ENCODE measurements at places on chromosomes 7 and 10.

GRCh38 chr7:93629291-93629801, 54.8 kb upstream of the CALCR start:
- DNase-seq, result no peak

DNA sequence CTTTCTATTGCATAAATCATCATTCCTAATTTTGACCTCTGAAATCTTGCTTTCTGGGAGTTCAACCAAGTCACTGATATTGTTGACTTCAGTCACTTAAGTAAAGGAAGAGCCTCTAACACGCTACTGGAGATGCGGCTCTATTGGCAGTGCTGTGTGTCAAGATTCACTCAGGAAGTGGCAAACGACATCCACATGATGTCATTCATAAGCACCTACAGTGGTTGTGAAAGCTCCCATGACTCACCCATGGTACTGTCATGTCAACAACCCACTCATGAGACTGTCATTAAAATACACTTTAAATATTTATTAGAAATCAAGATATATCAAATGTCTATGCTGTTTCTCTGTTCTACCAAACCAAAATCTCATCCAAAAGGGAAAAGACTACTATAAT, 52.5 kb upstream of the LHFPL3 start:
- DNase-seq, result no peak

- DNase-seq, result no peak
Measured at GRCh38 chr10:89580243-89580642, 44.8 kb upstream of the SLC16A12 start.

- no peak for DNase-seq
Measured at GRCh38 chr7:131521651-131522163, 34.7 kb downstream of the PODXL start.

DNA sequence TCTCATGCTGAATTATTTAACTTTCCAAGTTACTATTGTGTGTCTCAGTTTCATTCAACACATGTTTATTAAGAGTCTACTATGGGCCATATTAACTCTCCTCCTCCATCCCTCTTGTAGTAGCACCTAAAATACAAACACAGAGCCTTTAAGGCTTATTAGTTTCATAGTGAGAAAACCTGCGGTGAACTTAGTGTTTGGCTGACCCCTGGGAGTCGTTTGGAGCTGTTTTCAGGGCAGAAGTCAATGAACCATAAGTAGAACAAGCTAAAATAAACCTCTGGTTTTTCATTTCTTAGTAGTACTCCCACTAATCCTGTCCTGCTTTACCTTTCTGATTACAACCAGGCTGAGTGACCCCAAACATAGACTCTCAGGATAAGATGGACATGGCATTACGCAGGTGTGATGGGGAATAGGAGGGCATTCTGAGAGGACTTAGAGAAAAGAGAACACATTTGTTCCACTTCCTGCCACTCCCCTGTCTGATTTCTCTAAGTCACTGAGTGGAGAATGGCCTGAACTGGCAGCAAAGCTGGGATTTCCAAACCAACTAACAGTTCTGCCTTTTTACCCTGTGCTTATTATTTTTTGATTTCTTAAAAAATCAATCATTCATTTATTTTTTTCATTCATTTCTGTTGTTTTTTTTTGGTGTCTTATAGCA, 74.5 kb downstream of the LRMDA start:
- DNase-seq, result no peak

DNA sequence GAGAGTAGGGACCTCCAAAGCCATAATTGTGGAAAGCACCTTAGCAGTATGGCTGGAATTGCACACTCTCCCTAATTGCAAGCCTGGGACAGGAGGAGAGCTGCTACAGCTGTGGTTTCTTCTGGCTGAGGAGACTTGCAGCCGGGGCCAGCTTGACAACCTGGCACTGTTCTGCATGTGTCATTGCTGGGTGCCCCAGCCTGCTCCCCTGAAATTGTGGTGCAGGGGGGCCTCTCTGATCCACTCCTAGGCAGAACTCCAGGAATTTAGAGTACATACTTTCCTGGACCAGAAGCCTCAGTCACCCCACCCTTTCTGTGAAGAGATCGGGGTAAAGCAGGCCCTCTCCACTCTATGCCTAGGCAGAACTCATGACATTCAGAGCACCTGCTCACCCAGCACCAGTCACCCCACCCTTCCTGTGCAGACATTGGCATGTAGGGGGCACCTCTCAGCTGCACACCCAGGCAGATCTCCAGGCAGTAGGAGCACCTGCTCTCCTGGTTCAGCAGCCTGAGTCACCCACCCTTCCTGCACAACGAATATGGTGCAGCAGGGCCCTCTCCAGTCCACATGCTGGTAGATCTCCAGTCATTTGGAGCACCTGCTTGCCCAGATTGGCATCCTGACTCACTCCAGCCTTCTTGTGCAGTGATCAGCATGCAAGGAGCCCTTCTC, 34.4 kb upstream of the DYNC1I1 start:
- no peak for DNase-seq

DNA sequence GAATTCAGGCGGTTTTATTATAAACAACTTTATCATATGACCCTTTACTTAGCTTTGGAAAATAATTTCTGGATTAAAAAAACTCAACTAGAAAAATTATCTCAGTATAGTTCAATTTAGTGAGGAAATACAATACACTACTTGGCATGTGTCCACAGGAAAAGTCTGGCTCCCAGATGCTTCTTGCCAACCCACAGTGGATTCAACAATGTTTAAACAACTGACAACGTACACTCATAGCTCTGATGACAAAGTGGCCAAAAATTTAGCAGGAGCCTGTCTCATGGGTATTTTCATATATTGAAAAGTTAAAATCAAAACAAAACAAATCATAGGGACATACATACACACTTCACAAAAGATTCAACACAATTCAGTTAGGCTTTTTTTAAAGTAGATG, 158.8 kb downstream of the SKAP2 start:
- DNase-seq, result no peak

GRCh38 chr7:98232263-98232585, 19.8 kb downstream of the TECPR1 start:
- DNase-seq, result no peak

GRCh38 chr10:32149252-32149955, 93.2 kb upstream of the KIF5B start:
- no peak for DNase-seq

GRCh38 chr10:121988361-121989324, at the start of gene TACC2:
Gene TACC2 (plus strand): TSS chr10:121989163. CDS start chr10:122021982, 32,819 bp downstream.
- DNase-seq, result no peak

DNA sequence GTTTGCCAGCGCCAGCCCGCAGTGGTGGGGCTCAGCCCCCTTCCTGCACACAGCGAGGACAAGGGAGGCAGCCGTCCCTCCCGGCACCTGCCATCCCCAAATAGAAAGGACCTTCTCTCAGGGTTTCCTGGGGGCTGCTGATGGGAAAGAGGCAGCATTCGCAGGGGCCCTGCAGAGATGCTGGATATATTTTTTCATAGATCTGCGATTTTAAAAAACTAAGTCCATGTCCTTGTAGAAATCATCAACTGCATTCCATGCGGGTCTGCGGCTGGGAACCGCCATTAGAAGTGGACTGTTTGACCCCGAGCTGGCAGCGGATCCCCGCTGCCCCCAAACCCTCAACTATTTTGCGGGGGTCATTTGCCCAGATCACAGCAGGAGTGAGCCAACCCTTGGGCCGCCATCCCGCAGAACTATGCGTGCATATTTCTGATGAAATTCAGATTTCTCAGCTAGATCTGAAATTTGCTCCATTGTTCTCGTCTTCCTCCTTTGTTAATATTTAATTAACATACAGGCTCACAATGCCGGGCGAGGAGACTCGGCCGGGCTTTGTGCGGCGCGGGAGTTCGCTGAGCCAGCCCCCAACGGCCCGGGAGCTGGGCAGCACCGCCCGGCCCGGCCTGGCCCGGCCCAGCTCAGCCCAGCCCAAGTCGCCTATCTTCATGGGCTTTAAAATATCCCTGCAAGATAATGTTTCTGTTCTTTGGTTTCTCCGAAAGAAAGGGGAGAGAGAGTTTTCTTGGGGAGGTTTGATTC, 2.0 kb downstream of the EN2 start:
- DNase-seq, result no peak

GRCh38 chr7:152435384-152436110, at the start of gene KMT2C:
Gene KMT2C (minus strand): TSS chr7:152436003. CDS start chr7:152435786, 217 bp downstream.
- peak; percentile 61 for DNase-seq

DNA sequence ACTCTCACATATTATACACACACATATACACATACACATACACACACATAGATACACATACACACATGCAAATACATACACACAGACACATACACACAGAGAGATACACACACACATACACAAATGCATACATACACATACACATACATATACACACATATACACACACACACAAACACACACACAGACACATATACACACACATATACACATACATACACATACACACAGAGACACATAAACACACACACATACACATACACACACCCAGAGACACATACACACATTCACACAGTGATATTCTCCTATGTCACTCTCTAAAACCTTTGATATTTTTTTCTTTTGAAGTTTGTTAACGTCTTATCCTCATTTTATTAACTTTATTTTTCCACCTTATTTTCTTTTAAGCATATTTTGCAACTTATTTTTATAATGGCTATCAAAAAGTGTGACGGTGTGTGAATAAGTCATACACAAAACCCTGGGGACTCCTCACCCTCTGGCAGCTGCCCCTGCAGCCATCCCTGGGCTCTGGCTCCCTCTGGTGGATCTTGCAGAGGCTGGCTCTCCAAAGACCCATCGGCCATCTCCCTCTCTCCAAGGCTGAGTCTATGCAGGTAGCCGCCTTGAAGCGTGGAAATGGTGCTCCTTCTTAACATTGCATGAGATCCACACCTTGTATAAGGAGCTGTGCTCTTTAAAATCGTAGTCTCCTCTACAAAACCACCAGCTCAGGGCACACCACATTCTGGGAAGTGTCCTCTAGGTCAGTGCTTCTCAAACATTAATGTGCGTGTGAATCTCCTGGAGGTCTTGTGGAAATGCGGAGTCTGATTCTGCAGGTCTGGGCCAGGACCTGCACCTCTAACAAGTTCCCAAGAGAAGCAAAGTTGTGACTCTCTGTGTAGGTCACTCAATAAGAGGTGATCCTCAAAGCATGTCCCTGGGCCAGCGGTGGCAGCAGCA, 4.1 kb upstream of the C10orf120 start:
- peak; percentile 46 for DNase-seq

DNA sequence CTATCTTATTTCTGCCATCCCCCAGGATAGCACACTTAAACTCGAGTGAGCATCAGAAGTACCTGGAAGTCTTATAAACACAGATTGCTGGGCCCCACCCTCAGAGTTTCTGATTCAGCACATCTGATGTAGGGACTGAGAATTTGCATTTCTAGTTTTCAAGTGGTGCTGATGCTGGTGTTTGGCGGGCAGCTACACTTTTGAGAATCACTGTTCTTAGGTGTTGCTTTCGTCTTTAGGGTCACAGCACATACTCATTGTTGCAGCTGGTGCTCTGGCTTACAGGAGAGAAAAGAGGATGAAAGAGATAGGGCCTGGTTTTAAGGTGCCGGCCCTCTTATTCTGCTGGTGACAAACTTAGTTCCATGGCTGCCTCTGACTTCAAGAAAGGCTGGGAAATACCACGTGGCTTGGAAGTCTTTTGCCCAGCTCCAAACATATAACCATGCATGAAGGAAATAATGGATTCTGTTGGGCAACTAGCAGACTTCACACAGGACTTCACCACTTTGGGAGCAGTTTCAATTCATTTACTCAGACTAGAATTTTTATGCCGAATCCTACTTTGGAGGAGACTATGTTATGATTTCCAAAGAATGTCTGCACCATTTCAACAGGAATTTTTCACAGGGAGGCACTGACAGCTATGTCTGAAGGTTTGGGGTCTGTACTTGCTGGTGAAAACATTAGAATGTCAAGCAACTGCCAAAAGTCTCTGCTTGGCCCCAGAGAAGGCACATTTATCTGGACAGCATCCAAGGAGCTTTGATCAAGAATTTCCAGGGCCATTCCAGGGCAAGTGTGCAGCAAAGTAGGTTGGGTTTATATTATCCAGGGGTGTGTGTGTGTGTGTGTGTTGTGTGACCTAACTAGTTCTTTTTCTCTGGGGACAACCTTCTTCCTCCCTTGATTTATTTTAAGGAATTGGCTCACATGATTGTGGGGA, 6.9 kb upstream of the MINDY4 start:
- DNase-seq, result no peak

- no peak for DNase-seq
Measured at GRCh38 chr7:150897502-150898474, 45.5 kb downstream of the AOC1 start.

- no peak for DNase-seq
Measured at GRCh38 chr10:32295027-32295426, 51.9 kb downstream of the EPC1 start.

GRCh38 chr7:151138153-151138851, 29.2 kb downstream of the GBX1 start:
- DNase-seq, result no peak

DNA sequence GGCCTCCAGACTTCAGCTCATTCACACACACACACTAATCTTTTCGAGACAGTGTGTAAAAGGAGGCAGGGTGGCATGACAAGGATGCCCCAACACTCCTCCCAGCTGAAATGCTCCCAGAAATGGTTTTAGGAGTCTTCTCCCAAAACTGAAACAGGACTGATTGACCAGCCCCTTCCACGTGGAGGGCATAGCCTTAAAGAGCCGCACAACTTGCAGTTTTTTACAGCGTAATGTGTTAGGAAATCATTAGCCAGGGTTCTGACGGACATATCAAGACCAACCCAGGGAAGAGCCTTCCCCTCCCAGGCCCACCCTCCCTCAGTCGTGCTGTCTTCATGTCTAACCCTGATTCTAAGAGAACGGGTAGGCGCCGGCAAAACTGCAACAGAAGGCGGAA, 224.6 kb downstream of the TNS3 start:
- no peak for DNase-seq

DNA sequence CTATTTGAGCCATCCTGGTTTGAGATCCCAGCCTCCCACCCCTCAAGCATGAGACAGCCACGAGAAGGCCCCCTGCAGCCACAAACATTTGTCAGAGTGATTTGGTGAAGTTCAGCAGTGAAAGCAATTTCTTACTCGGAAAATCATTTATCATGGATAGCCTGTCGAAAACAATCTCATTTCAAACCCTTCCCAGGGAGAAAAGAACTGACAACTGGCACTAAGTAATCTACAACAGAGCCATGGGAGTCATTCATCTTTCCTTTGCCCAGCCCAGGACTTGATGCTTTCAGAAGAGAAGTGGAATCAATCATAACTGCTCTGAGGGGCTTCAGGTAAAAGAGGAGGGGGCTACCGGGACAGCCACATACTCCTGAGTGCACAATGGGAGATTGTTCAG, 411.2 kb downstream of the KCNMA1 start:
- DNase-seq, result no peak

DNA sequence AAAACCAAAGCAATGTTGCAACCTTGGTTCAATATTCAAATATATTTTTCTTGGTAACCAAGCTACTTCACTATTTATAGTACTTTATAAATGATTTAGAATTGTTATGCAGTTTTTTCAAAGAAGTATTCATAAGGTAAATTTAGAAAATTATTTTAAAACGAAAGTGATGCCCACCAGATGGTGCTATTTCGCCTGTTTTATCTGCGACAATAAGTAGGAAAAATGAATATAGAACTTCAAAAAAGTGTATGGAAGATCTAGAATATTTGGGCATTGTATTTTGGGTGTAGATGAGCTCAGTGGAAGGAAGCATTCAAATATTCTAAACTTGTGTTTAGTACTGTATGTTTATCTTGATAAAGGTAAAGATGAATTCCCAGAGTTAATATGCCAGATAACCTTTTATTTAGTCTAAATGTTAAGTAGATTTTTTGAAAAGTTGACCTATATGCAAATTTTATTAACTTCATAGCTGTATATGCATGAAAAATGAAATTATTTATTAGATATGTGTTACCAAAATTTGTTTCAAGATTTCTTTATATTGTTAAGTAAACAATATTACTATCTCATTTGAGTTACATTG, 93.2 kb downstream of the ADK start:
- DNase-seq, result peak; percentile 21

GRCh38 chr10:76977046-76977445, 660.6 kb downstream of the KCNMA1 start:
- no peak for DNase-seq
